Psoas muscle (tissue), 8 donors: ENCODE measurements at places on chromosomes 3 and 15. TPM values are rescaled to one million over a fixed set of nuclear protein-coding genes. Genes with fewer than 3 reads are reported as not detected.

DNA sequence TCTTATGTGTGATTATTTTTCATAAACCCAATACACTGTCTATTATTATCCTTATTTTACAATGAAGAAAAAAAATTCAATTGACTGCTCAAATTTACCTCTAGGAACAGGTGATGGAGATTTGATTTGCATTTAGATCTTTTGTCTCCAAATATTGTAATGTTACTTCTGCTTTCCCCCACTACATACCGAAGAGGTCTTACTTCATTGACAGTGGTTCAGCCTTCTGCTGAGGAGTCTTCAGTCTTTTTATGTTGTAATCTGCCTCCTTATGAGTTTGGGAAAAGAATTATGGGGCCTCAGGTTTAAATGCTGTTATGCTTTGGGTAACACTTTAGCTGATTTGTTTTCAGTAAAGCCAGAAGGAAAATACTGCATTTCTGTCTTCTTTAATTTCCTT, 199.5 kb downstream of the LPP start:
- H3K36me3 ChIP-seq: no peaks in the 10 kb centered on the region
- peaks cover 41% of the 10 kb centered on the region for H3K4me1 ChIP-seq
- H3K27ac ChIP-seq: peak overlapping the region; percentile 86
- H3K4me3 ChIP-seq: peak overlapping the region; percentile 56
- no peaks in the 10 kb centered on the region for H3K27me3 ChIP-seq

- no peak overlapping the region for H3K27ac ChIP-seq
- no peak overlapping the region for H3K4me3 ChIP-seq
- peak; percentile 83 for DNase-seq
- peaks cover 5% of the 10 kb centered on the region for H3K4me1 ChIP-seq
- H3K36me3 ChIP-seq: no peaks in the 10 kb centered on the region
These were observed 9.4 kb upstream of the MESP1 start for GRCh38 chr15:89760303-89761008.

DNA sequence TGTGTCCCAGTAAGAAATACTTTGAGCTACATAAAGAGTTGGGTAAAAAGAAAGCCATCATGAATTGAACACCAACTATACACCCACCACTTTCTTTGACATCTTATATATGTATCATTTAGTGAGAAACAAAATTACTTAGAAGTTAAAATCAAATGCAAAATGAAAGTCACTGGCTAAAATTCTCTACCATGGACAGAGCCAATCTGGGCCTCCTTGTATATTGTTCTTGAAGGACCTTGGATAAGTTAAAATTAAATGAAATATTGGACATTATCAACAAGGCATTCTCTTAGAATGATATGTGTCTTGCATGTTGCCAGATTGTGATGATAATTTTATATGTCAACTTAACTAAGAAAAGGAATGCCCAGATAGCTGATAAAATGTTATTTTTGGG, 64.2 kb upstream of the CHL1 start:
- no peaks in the 10 kb centered on the region for H3K36me3 ChIP-seq
- no peaks in the 10 kb centered on the region for H3K4me1 ChIP-seq
- no peak overlapping the region for H3K4me3 ChIP-seq
- no peaks in the 10 kb centered on the region for H3K27me3 ChIP-seq
- DNase-seq: no peak

GRCh38 chr15:67049351-67050044, 15.9 kb upstream of the SMAD3 start:
- H3K27me3 ChIP-seq: no peaks in the 10 kb centered on the region
- no peak overlapping the region for H3K4me3 ChIP-seq
- H3K36me3 ChIP-seq: no peaks in the 10 kb centered on the region
- H3K4me1 ChIP-seq: peaks cover 18% of the 10 kb centered on the region

The RLBP1 gene
- not detected for total RNA-seq

The TRNT1 gene
- total RNA-seq: 14.5 TPM

The GNAT1 gene
- total RNA-seq: not detected
